ENCODE measurements at places on chromosomes 12 and 14.

GRCh38 chr12:10154145-10154496 is 17.8 kb downstream of the OLR1 start:
- DNase-seq = no peak

GRCh38 chr12:110906516-110906915 is 13.9 kb downstream of the MYL2 start:
- no peak for DNase-seq

- DNase-seq = no peak
These were observed 22.5 kb upstream of the STAC3 start for GRCh38 chr12:57273516-57273915.

GRCh38 chr12:8953773-8954402 is 4.4 kb upstream of the M6PR start:
- no peak for DNase-seq

GRCh38 chr14:81434230-81434629 is 34.1 kb upstream of the STON2 start:
- no peak for DNase-seq
